ENCODE measurements at places on chromosomes 7 and 10.

GRCh38 chr7:119452401-119452800, 820.6 kb upstream of the KCND2 start:
- DNase-seq: no peak

GRCh38 chr7:24199978-24200377, 84.0 kb upstream of the NPY start:
- DNase-seq: no peak

DNA sequence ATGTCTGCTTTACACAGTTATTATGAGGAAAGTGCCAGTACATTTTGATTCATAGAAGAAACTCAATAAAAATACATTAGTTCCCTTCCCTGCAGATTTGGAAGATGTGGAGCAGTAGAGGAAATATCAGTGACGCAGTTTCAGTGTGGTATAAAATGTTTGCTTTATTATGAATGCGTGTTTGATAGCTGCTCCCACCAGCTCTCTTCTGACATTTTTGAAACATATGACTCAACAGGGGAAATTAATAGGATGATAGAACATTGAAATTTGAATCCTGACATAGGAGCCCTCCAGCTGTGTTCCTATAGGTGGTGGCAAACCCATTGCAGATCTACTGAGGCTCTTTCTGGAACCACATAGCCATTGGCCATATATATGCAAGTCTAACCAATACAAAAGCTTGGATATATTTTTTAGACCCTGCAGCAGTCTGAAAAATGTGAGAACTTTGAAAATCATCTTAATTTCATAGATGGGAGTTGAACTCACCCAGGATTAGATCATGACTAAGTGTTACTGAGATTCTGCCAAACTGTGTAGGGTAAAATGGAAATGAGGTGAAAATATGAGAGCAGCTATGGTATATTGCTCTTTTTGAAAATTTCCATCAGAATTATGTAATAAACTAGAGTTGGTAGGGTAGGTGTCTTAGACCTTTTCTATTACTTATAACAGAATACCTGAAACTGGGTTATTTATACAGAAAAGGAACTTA, 47.8 kb downstream of the BZW2 start:
- no peak for DNase-seq

DNA sequence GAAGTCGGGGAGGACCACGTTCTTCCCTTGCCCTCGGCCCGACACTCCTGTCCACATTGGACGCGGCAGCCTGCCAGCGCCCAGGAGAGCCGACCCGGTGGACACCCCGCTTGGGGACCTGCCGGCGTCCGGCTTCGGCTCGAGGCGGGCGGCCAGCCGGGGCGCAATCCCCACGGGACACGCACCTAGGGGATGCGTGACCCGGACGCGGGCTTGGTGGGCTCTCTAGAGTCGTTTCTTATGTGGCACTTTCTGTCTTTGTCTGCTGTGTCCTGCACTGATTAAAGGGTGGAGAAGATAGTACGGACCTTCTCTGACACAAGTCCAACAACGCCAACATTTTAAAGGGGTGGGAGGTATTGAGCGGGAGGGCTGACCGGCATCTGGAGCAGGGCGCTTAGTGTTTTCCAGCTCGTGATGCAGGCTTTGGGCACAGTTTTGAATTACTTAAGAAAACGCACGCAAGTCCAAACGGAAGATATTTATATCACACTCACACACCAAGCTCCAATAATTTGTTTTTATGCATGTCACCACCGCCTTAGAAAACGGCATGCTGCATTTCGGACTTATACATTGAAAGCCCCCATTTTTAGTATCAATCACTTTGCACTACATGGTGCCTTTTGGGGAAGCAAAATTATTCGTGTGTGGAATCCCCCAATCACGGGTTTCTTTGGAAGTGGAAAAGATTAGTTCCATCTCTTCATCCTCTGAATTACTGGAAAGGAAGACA, 3.9 kb upstream of the SPAG6 start:
- DNase-seq: peak; percentile 46

DNA sequence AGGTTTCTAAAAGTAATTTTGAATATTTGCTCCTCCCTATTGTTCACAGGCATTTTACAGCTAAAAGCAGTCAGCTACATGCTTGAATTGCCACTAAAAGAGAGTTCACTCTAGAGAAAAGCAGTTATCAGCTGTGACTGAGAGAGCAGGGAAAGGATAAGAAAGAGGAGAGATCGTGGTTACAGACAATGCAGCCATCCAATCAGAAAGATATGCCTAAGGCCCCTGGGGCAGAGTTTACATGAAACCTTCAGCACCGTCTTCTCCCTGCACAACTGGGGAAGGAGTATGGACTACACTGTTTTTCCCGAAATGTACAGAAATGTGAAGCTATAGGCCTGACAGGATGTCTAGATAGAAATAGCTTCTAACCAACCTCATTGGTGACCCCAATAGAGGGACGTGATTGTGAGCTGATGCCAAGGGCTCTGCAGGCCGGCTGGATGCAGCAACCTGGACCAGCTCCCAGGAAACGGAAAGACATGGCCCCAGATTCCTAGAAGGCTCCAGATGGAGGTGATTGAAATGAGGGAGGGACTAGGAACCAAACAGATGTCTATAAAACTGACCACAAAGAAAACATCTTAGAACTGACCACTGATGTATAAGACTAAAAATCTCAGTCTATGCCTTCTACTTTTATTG, 3.2 kb upstream of the VSTM4 start:
- DNase-seq: no peak

DNA sequence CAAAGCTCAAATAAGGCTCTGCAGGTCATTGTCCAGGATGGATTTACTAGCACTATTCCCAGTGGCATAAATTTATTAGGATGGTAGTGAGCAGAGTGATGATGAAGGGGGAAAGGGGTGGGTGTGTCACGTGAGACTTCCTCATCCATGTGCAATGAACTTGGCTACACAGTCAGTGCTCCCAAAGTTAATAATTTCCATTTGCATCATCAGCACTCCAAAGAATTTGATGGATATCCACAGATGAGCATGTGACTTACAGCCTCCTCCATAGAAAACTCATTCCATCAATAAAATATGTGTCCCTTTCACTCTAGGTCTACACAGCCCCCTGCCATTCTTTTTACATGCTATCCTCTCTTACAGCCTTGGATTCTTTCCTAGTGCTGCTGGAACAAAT, 142.6 kb upstream of the PLPP4 start:
- no peak for DNase-seq

- peak; percentile 20 for DNase-seq
Observed at GRCh38 chr7:48350515-48350914, 179.3 kb downstream of the ABCA13 start.

GRCh38 chr7:157676001-157676400, 339.2 kb downstream of the DNAJB6 start:
- no peak for DNase-seq

- no peak for DNase-seq
Observed at GRCh38 chr7:123633553-123633952, 22.1 kb upstream of the LMOD2 start.

GRCh38 chr7:143390104-143390772, 9.1 kb downstream of the ZYX start:
- peak; percentile 44 for DNase-seq

GRCh38 chr10:110263164-110263563, 41.6 kb downstream of the SMNDC1 start:
- DNase-seq: no peak

DNA sequence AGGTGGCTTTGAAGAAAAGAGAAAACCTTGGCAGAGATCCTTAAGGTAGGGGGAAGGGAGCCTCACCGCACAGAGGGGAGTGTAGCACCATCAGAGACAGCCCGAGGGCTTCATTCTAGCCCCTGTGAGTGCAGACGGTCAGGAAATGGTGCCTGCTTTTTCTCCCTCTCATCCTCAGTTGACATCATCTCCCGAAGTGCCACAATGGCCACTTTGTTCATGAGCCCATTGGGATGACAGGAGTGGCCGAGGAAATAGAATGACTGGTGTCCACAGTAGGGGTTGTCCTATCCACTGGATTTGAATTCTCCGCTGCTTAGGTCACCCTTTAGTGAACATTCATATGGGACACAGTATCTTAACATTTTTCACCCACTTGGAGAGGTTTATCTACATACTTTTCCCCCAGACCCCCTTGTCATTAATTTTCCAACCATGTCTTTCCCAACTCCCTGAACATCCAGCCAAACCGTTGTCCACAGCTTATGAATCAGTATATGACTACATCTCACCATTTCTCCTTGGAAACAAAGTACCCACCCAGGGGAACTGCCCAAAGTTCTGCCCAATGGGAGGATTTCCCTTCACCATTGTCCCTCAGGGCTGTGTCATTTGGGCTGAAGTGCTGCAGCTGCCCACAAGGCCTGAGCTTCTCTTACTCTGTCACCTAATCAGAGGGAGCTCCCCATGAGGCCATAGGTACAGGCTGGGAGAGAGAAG, 108.8 kb downstream of the ADCY1 start:
- no peak for DNase-seq

- no peak for DNase-seq
Observed at GRCh38 chr7:66639773-66640172, 11.1 kb downstream of the KCTD7 start.

- no peak for DNase-seq
Observed at GRCh38 chr7:154684666-154685563, 318.0 kb downstream of the PAXIP1 start.

DNA sequence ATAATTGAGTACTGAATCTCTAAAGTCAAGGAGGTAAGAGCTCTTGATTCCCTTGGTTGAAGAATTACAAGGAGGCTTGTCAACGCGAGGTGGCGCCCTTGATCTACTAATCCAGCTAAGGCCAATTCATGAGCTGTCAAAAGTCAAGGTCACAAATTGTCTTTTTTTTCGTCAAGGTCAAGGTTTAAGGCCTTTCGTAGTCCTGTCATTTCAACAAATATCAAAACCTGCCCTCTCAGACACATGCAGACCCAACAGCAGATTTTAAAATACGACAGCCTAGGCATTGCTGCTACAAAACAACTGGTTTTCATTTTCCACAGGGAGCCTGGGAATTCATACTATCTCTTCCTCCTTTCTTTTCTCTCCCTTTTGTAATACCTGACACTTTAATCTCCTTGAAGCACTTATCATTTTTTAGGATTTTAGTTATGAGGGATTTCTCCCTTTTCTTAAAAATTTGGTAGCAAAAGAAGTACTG, 3.6 kb downstream of the HOXA13 start:
- DNase-seq: peak; percentile 90

GRCh38 chr10:78455236-78455635, 421.6 kb downstream of the RPS24 start:
- no peak for DNase-seq

DNA sequence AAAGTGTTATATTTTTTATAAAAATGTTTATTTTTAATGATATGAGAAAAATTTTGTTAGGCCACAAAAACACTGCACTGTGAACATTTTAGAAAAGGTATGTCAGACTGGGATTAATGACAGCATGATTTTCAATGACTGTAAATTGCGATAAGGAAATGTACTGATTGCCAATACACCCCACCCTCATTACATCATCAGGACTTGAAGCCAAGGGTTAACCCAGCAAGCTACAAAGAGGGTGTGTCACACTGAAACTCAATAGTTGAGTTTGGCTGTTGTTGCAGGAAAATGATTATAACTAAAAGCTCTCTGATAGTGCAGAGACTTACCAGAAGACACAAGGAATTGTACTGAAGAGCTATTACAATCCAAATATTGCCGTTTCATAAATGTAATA, 64.8 kb upstream of the CAPZA2 start:
- DNase-seq: no peak

- peak; percentile 85 for DNase-seq
Observed at GRCh38 chr10:113381981-113382509, 170.8 kb upstream of the HABP2 start.

DNA sequence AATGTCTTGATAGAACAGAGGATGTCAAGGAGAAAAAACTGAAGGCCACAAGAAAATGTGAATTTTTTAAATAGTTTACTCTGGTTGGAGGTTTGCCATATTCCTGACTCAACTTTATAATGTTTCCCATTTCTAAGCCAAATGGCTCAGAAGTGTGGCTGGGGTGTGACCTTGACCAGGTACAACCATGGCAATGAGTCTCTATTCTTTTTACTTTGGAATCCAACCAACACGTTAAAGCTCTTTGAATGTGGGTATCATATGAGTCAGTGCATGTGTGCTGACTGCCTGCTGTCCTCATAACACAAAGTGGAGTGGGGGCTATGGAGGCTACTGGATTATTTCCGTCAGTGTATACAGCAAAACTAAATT, 33.5 kb upstream of the DLD start:
- no peak for DNase-seq

- peak; percentile 37 for DNase-seq
Observed at GRCh38 chr7:33107136-33108066, 1.8 kb downstream of the RP9 start.

- DNase-seq: no peak
Observed at GRCh38 chr7:155848691-155849669, 36.7 kb upstream of the SHH start.

GRCh38 chr10:129042776-129043595, 424.1 kb upstream of the MGMT start:
- no peak for DNase-seq

DNA sequence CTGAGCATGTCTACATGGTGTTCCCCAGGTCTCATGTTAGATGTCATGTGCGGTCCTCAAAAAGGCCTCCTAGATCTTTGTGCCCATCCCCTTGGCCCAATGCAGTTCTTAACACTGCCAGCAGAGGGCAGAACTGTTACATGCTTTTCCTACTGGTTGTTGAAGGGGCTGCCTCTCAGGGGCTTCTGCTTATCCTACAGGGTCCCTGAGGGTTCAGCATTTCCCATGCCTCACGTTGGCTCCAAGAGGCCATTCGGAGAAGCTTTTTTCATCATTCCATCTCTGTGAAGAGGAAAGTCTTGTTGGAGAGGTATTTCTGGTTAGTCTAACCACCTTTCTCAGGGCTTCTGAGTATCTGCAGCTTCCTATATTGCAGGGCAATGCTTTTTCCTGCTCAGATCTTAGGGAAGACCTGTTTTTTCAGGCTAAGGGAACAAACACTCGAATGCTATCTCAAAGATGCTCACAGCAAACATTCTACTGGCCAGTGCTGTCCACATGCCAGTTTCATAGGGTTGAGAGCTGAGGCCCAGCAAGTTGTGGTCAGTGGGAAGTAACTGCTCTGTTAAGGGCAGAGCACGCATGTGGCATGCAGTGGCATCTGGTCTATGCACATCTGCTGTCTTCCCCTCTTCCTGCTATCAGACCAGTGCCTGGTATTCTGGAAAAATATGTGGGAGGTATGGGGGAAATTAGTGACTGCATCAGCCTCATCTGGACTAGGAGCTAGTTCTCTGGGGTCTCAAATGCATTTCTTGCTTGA, 31.5 kb downstream of the MBL2 start:
- peak; percentile 69 for DNase-seq

All from suppressor macrophage treated with lipopolysaccharide for 1 hour (primary cell).